Activated CD8-positive, alpha-beta memory T cell treated with anti-CD3 and anti-CD28 coated beads, Interleukin-2, amount 50 U/mL, for 4 hours (primary cell): ENCODE measurements at places on chromosomes 11 and 22.

DNA sequence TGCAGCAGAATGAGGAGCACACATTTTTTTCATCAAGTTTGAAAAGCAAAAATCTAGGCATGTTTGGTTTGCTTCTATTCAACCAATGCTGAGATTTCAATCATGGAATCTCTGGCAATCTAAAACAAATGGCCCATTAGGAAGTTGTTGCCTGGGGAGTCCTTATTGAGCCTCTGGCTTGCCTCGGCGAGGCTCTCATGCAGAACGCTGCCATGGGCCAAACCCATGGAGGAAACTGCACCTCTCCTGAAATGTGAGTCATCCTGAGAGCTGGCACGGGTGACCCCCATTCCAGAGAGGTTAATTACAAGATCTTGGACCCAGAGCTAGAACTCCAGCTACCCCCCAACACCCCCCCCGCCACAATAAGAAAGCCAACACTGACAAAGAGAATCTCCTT, 80.7 kb downstream of the MN1 start:
- DNase-seq, result no peak

GRCh38 chr22:35440129-35440528, 40.2 kb downstream of the MCM5 start:
- DNase-seq, result no peak

- DNase-seq, result no peak
Observed at GRCh38 chr22:18091916-18092526, 14.2 kb downstream of the PEX26 start.

DNA sequence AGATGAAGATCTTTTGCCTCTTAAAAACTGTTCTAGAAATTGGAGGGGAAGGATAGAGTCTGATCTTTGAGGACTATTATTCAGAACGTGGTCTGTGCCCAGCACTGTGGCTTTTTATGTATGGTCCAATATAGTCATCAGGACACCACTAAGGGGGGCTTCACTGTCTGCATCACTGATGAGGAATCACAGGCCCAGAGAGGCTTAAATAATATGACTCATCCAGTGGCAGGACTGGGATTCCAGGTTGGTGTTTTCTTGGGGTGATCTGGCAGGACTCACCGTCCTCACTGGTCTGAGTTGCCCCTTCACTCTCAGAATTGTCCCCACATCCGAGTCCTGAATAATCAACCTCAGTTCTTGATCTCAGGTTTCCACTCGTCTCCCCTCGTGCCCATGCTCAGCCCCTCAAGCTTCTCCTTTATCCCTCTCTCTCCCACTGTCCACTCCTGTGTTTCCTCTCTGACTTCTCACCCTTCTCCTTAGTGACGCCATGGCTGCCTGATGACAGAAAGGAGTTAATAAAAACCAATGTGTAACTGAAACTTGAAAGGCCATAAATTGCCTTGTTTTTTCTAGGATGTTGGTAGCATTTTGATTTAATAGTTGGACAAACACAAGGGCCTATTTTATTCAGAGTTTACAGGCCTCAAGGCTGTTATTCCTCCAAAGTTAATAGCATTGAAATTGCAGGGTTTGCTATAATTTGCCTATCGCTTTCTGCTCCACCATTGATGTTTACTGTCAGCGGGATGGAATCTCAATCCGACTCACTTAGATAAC, 95.7 kb upstream of the NNMT start:
- DNase-seq, result no peak

- DNase-seq, result no peak
Observed at GRCh38 chr11:69382131-69383128, 88.5 kb downstream of the MYEOV start.

- no peak for DNase-seq
Observed at GRCh38 chr11:23772081-23772480, 724.8 kb upstream of the LUZP2 start.

DNA sequence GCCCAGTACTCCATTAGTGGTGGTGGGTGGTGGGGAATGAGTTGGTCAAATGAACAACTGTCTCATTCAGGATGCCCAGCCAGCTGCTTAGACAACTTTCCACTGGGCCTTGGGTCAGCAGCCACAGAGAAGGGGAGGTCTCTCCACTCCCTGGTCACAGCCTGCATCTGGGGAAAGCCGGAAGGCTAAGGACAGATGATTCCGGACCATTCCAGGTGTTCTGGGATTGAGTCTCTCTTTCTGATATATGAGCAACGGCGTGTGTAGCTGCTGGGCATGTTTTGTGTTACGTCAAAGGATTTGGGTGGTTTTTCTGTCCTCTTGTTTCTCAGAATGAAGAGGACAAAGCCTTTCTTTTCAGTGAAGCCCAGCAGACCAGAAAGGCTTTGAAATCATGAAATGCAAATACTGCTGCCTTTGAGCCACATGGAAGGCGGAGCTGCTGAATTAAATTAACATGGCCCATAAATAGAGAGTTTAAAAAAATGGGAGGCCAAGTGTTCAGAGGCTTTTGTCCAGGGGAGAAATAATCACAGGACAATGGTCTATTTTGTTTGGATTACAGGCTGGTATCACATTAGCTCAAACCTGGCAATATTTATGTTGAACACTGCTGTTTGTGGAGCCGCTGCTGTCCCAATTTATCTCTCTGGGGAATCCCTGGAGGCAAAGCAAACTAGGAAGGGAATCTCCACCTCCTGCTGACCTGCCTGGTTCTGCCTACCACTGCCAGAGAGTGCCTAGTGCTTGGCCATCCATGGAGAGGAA, 234.4 kb upstream of the E2F8 start:
- DNase-seq, result no peak
